ENCODE measurements at places on chromosomes 2 and 18.

DNA sequence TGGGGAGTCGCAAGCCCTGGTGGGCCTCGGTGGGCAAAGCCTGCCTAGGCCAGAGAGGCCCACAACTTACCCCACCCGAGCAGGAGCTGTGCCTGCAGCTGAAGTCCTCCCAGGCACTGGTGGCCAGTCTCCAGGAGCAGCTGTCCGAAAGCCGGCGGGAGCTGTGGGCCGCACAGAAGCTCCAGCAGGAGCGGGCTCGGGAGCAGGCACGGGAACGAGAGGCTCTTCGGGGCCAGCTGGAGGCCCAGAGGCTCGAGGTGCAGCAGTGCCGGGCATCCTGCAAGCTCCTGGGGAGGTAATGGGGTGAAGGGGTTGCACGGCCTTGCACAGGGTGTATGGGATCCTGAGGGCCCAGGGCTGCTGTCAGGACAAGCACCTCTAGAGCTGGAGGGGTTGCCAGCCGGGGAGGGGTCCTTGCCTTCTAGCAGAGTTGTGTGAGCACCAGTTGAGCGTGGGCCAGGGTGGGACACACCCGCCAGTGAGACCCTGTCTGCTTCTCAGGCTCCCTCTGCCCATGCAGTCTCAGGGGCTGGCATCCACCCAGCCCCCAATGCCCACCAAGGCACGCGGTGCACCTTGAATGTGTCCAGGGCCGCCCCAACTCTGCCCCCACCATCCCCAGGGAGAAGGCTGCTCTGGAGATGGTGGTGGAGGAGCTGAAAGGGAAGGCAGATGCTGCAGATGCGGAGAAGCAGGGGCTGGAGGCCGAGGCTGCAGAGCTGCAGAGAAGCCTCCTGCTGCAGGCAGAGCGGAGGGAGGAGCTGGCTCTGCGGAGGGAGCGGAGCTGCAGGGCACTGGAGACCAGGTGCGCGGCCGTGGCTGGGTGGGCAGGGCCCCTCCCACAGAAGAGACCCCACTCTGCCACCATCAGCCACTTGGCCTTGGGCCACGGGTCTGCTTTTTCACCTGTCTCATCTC is 27.2 kb downstream of the CROCC2 start:
- no peak for DNase-seq

DNA sequence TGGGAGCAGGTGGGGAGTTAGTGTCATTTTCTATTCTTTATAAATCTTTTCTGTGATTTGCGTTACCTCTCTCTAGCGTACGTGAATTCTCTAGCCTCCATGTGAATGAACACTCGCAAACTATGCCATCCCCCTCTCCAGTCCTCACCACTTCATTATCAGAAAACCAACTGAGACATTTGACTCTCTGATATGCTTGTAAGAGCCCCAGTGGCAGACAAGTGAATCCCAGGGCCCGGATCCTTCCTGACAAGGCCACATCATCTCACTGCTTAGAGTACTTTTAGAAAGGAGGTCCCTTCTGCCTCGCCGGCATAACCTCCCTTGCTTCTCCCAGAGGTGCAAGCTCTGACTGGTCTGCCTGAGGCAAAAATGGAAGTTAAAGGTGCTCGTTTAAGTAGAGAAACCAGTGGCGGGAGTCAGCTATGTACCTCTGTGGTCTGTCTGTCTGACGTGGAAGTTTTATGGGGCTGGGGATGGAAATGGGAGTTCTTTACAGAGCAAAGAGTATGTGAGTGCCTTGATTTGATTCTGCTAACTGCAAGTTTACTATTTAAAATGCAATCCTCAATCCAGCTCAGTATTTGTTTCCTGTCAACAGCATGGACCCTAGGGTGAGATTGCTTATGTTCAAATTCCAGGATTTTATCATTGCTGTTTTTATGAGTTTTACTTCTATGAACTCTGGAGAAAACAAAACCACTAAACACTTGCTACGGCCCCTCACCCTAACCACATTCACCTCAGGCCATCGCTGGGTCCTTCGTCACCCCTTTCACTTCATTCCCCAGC is 114.9 kb upstream of the MSTN start:
- no peak for DNase-seq

GRCh38 chr18:3867864-3868311 is 417.9 kb downstream of the TGIF1 start:
- no peak for DNase-seq

- no peak for DNase-seq
Measured at GRCh38 chr2:165450156-165450555, 19.3 kb upstream of the CSRNP3 start.

DNA sequence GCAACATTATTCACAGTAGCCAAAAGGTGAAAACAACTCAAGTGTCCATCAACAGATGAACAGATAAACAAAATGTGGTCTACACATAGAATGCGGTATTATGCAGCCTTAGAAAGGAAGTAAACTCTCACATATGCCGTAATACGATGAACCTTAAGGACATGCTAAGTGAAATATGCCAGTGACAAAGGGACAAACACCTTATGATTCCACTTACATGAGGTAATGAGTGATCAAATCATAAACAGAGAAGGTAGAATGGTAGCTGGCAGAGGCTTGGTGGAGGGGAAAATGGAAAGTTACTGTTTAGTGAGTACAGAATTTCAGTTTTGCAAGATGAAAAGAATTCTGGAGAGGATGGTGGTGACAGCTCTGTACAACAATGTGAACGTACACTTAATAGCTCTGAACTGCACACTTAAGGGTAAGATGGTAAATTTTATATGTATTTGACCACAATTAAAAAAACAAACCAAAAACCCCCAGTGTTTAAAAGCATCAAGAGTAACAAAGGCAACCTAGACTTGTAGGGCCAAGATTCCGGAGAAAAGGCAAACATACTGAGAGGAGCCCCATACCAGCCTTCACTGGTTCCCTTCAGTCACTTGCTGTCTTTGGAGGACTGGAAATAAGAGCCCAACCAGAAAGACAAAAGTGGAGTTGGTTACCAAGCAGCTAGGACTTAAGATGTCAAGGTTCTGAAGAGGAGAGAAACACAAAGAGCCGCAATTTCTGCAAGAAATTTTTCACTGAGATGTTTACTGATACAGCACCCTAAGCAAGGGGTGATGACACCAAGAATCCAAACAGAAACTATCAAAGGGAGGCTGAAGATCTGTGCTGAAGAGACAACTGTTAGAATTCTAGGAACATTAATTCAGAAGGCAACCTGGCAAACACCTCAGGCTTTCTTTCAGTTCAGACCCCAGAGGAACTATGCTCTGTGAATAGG is 61.3 kb downstream of the CUL3 start:
- DNase-seq = no peak

- DNase-seq = peak; percentile 55
Measured at GRCh38 chr2:231708773-231709635, 679 bp downstream of the PTMA start.

DNA sequence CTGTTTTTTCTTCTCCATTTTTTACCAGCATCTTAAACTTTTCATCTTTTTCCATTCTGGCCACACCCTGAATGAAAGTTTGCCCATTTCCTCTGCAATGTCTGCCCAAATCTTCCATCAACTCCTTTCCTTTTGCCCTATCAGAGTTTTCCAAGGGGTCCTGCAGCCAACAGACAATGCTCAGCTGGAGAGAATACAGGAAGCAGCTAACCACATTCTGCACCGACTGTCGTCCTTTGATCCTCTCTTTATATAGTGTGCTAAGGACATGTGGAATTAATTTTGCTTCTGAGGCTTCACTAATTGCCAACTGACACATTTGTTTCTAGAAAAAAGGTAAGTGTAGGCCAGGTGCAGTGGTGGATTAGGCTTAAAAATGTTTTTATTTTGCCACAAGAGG is 50.5 kb upstream of the DLX2 start:
- no peak for DNase-seq

- DNase-seq = no peak
Measured at GRCh38 chr2:224983712-224984554, 58.3 kb downstream of the DOCK10 start.

DNA sequence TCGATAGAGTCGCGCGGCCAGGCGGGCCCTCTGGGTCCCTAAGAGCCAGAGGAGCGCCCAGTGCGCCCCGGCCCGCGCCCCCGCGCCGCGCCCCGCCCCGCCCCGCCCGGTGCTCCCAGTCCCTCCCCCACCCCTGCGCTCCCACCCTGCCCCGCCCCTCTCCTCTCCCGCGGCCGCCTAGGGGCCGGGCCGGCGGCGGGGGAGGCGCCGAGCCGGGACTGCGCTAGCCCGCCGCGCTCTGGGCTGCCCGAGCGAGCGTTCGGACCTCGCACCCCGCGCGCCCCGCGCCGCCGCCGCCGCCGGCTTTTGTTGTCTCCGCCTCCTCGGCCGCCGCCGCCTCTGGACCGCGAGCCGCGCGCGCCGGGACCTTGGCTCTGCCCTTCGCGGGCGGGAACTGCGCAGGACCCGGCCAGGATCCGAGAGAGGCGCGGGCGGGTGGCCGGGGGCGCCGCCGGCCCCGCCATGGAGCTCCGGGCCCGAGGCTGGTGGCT is at the start of gene GPC1:
Gene GPC1, plus strand, starts transcription at position 207 of the 491 bp plus-strand sequence. Its CDS starts 256 bp downstream, at position 463.
- peak; percentile 57 for DNase-seq

DNA sequence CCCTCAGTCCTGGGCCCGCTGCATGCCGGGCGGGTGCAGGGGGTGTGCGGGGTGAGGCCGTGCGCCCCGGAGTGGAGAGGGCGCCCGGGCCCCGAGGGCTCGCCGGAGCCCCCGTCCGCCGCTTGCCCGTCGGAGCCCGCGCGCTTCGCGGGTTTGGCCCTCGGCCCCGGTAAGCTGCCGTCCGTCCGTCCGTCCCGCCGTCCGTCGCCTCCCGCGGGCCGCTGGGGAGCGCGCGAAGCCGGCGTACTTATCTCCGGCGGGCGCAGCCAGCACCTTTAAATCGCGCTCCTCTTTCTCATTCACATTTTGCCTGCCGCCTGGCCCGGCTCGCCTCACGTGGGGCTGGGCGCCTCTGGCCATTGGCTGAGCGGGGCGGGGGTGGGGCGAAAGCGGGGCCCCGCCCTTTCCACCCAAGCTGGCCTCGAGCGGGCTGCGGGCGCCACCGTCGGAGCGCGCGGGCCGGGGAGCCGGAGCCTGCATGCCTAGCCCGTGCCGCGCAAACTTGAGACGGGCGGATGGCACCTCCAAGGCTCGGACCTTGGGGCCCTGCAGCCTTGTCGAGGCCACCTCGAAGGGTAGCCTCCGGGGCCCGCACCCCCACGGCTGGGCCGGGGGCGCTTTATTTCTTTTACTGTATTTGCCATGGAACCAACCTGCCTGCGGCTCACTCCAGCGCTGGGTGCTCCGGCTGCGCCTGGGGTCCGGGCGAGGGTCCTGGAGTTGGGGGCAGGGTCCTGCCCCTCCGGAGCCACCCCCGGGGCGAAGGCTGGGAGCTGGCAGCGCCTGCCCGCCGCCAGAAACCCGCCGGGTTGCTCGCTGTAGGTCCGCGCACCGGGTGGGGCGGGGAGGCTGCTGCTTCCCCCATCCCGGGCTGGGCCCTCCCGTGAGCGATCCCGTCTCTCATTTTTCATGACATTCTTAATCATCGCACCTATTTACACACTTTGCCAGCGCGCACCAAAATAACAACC is at the start of gene GBX2:
Gene GBX2, minus strand, starts transcription at position 277 of the 971 bp plus-strand sequence. CDS start 415 bp downstream, outside the sequence.
- DNase-seq = no peak

GRCh38 chr18:62201870-62202269 is 14.8 kb downstream of the RELCH start:
- DNase-seq = no peak

Measured in activated T-helper 1 cell treated with anti-CD3 and anti-CD28 coated beads, Interleukin-12 subunit alpha, Interleukin-12 subunit beta, Interleukin-2, Interleukin-4 antibody, amounts not matched to agents 30 ng/mL and 10 ng/mL and 1 ng/mL, durations not matched to agents 14 hours and 24 hours and 36 hours (primary cell).